ENCODE measurements at places on chromosomes 5 and 9. TPM values are rescaled to one million over a fixed set of nuclear protein-coding genes. Genes with fewer than 3 reads are reported as not detected.

GRCh38 chr5:1897386-1897785 is 14.7 kb upstream of the IRX4 start:
- no peak overlapping the region for H3K27ac ChIP-seq
- H3K4me1 ChIP-seq = no peaks in the 10 kb centered on the region
- H3K27me3 ChIP-seq = no peaks in the 10 kb centered on the region

The KDM4C gene
- total RNA-seq = 15.0 TPM

GRCh38 chr5:3105172-3105571 is 353.7 kb upstream of the IRX2 start:
- no peak for DNase-seq
- H3K36me3 ChIP-seq = no peaks in the 10 kb centered on the region
- H3K27ac ChIP-seq = no peak overlapping the region
- no peaks in the 10 kb centered on the region for H3K27me3 ChIP-seq

GRCh38 chr5:123528065-123528464 is 16.1 kb downstream of the CSNK1G3 start:
- no peaks in the 10 kb centered on the region for H3K27me3 ChIP-seq
- H3K36me3 ChIP-seq = no peaks in the 10 kb centered on the region
- H3K27ac ChIP-seq = no peak overlapping the region

DNA sequence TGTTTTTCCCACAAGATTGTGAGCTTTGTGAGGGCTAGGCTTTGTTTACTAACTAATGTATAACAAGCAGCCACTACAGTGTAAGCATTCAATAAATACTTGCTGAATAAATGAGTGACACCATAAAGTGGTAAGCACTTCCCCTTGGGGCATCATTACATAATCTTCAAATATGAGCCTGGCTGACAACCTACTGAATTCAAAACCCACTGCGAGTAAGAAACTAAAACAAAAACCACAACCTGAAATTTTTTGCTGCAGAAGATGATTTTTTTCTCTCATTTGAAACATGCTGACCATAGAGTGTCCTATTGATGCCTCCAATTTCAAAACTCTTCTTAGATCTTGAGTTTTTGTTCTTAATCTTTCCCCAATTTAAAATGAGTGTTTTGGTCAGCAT is 331.3 kb upstream of the CCNG1 start:
- H3K27me3 ChIP-seq = no peaks in the 10 kb centered on the region
- H3K36me3 ChIP-seq = no peaks in the 10 kb centered on the region
- no peak overlapping the region for H3K27ac ChIP-seq
- H3K4me1 ChIP-seq = no peaks in the 10 kb centered on the region

The ARHGEF28 gene
- total RNA-seq = 108 TPM

GRCh38 chr9:109811876-109812275 is 31.9 kb downstream of the PALM2AKAP2 start:
- no peaks in the 10 kb centered on the region for H3K27me3 ChIP-seq
- DNase-seq = no peak

The GDA gene
- not detected for total RNA-seq

DNA sequence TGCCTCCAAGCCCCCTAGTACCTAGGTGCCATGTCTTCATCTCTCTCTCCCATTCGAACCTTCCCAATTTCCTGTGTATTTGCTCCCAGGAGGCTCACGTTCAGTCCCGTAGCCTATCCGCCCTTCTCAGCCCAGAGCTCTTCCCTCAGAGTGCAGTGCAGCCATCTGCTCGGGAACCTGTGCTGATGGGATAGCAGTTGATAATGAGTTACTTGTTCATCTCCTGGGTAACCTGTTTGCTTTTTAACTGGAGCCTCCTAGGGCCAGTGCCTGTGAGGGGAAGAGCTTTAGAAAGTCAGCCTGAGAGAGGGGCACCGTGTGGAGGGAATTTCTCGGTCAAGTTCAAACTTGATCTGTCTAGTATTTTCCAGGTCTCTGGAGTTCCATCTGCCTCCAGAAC is 229.8 kb upstream of the IL12B start:
- DNase-seq = no peak
- no peaks in the 10 kb centered on the region for H3K36me3 ChIP-seq
- no peak overlapping the region for H3K27ac ChIP-seq
- H3K27me3 ChIP-seq = no peaks in the 10 kb centered on the region

The LPCAT1 gene
- 49.2 TPM for total RNA-seq

DNA sequence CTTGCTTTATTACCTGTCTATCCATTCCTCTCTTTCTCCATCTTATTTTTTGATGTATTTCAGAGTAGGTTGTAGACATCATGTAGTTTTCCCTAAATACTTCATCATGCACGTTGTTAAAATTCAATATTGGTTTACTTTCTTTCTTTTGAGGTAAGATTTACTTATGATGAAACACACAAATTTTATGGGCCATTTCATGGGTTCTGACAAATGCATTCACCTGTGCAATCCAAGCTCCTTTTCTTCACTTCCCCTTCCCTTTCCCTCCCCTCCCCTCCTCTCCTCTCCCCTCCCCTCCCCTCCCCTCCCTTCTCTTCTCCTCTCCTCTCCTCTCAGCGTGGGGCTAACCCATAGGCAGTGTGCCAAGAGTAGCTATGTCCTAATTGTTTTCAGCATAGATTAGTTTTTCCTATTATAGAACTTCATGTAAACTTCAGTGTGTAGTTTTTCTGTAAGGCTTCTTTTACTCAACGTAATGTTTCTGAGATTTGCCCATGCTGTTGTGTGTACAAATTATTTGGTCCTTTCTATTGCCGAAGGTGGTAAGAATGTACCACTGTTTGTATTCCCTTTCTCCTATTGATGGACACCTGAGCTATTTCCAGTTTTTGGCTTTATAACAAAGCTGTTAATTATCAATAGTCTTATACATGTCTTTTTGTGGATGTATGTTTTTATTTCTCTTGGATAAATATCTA is 92.9 kb upstream of the CLINT1 start:
- no peaks in the 10 kb centered on the region for H3K27me3 ChIP-seq
- H3K4me1 ChIP-seq = no peaks in the 10 kb centered on the region
- H3K36me3 ChIP-seq = no peaks in the 10 kb centered on the region

- H3K36me3 ChIP-seq = no peaks in the 10 kb centered on the region
- H3K27ac ChIP-seq = no peak overlapping the region
- H3K4me3 ChIP-seq = no peak overlapping the region
- DNase-seq = no peak
These were observed 19.7 kb downstream of the ACSL6 start for GRCh38 chr5:131991593-131992324.

DNA sequence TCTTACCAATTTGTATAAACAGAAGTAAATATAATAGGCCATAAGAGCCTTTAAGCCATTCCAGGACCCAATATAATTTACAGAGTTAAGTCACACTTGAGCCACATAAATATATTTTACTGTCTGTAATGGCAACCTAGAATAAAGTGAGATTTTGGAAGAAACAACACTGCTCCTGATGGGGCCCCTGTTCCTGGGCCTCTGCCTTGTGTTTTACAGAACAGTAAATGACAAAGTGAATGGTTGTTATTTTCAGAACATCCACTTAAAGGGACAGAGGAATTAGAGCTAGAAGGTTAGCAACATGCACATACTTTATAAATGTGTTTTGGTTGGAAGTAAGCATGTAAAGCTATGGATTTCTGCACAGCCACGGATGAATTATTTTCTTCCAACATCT is 3.6 kb downstream of the PTGER4 start:
- H3K4me3 ChIP-seq = peak overlapping the region; percentile 71
- peak overlapping the region; percentile 67 for H3K27ac ChIP-seq
- no peak for DNase-seq
- peaks cover 8% of the 10 kb centered on the region for H3K36me3 ChIP-seq
- H3K4me1 ChIP-seq = peaks cover 42% of the 10 kb centered on the region
- H3K27me3 ChIP-seq = no peaks in the 10 kb centered on the region

GRCh38 chr9:77271023-77271690 is 93.8 kb downstream of the VPS13A start:
- H3K36me3 ChIP-seq = no peaks in the 10 kb centered on the region
- H3K4me1 ChIP-seq = no peaks in the 10 kb centered on the region
- no peak for DNase-seq

The NACC2 gene
- 27.1 TPM for total RNA-seq

GRCh38 chr5:174427304-174427703 is 297.1 kb upstream of the MSX2 start:
- H3K4me3 ChIP-seq = no peak overlapping the region
- H3K4me1 ChIP-seq = no peaks in the 10 kb centered on the region
- no peak overlapping the region for H3K27ac ChIP-seq
- H3K36me3 ChIP-seq = no peaks in the 10 kb centered on the region
- DNase-seq = no peak
- H3K27me3 ChIP-seq = no peaks in the 10 kb centered on the region

- no peaks in the 10 kb centered on the region for H3K27me3 ChIP-seq
- peaks cover 5% of the 10 kb centered on the region for H3K36me3 ChIP-seq
- no peaks in the 10 kb centered on the region for H3K4me1 ChIP-seq
- DNase-seq = no peak
- H3K4me3 ChIP-seq = no peak overlapping the region
- H3K27ac ChIP-seq = no peak overlapping the region
These were observed 10.9 kb downstream of the DNLZ start for GRCh38 chr9:136352682-136353081.

- H3K36me3 ChIP-seq = no peaks in the 10 kb centered on the region
- DNase-seq = no peak
- no peak overlapping the region for H3K27ac ChIP-seq
- no peaks in the 10 kb centered on the region for H3K4me1 ChIP-seq
- no peak overlapping the region for H3K4me3 ChIP-seq
These were observed 480.8 kb downstream of the CDH12 start for GRCh38 chr5:22372376-22372775.

DNA sequence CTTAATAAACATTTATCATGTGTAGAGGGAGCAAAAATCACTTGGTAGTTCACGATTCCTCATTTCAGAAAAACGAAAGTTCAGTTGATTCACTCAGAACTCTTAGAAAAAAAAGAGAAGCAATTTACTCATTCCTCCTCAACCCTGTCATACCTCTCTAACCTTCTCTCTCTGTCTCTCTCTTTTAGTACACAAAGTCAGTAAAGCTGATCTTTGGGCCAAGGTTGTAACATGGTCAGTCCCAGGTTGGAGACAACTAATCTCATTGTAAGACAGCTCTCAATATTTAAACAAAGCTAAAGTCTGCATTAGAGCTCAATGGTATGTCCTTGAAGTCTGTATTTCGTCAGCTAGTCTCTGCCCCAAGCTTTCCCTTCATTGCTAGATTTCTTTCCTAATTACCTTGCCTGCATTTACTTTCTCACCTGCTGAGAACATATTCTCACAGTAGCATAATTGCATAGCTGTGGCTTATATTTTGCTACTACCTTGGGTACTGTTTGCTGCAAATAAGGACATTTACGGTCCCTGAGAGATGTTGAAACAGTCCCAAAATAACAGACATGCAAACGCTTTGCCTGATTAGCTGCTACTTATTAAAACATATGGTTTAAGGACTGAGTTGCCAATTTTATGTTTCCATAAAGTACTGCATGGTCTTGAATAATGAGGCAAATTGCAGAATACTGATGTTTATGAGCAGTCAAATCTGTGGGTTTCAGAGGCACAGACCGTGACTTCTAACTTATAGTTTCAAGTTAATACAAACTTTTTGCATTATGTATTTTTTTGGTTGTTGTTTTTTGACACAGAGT is 138.3 kb downstream of the GPBP1 start:
- no peak overlapping the region for H3K27ac ChIP-seq
- H3K4me1 ChIP-seq = peaks cover 5% of the 10 kb centered on the region
- H3K36me3 ChIP-seq = no peaks in the 10 kb centered on the region
- H3K27me3 ChIP-seq = no peaks in the 10 kb centered on the region
- no peak for DNase-seq

The TRPM6 gene
- total RNA-seq = 0.12 TPM

The IL31RA gene
- total RNA-seq = 0.90 TPM

DNA sequence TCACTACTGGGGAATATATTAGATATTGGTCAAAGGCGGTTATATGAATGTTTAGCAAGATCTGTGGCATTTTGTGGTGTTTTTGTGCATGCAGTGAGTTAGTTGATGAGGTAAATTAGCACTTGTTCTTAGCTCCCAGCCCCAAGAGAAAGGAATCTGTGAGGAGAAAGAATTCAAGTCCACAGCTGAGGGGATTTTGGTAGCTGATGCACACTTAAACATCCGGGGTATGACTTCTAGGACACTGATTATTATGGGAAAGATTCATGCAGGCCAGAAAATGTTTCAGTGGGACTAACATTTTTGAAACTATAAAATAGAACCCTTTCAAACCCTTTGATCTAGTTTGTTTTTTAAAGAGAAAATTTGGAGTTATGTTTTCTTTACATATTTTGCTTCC is 118.2 kb upstream of the RPS23 start:
- no peak overlapping the region for H3K4me3 ChIP-seq
- no peaks in the 10 kb centered on the region for H3K36me3 ChIP-seq
- H3K4me1 ChIP-seq = peaks cover 18% of the 10 kb centered on the region
- no peak for DNase-seq

The IL33 gene
- total RNA-seq = 13.8 TPM

GRCh38 chr5:73799401-73799972 is 173.5 kb downstream of the ARHGEF28 start:
- H3K4me1 ChIP-seq = peaks cover 29% of the 10 kb centered on the region
- DNase-seq = no peak
- no peak overlapping the region for H3K4me3 ChIP-seq
- no peak overlapping the region for H3K27ac ChIP-seq
- H3K27me3 ChIP-seq = no peaks in the 10 kb centered on the region

The ZFP37 gene
- total RNA-seq = 1.6 TPM

DNA sequence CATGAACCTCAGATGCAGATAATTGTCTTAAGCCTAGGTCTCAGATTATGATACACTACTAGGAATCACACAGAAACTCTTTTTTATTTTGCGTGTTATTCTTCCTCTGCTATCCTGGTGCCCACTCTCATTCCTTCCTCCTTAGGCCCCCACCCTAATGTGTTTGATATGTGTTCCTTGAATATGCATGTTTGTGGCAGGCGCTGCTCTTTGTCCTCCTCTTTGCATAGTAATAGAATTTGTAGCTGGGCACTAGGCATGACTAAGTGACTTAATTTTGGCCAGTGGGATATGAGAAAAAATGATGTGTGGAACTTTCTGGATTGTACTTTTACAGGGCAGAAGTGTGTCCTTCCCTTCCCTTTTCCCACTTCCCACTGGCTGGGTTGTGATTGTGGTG is 345.1 kb downstream of the RAB3C start:
- no peaks in the 10 kb centered on the region for H3K4me1 ChIP-seq
- no peaks in the 10 kb centered on the region for H3K36me3 ChIP-seq
- no peak overlapping the region for H3K27ac ChIP-seq

GRCh38 chr9:136977649-136978072 is 357 bp downstream of the PTGDS start:
- H3K4me1 ChIP-seq = peaks cover 4% of the 10 kb centered on the region
- H3K27me3 ChIP-seq = no peaks in the 10 kb centered on the region
- H3K27ac ChIP-seq = no peak overlapping the region
- H3K4me3 ChIP-seq = no peak overlapping the region
- no peak for DNase-seq
